Activated CD8-positive, alpha-beta memory T cell treated with anti-CD3 and anti-CD28 coated beads, Interleukin-2, amount 50 U/mL, for 4 hours (primary cell): ENCODE measurements at places on chromosomes 16 and 17.
A peak's percentile ranks its signal among the peaks of the same experiment; 100 is the strongest.

DNA sequence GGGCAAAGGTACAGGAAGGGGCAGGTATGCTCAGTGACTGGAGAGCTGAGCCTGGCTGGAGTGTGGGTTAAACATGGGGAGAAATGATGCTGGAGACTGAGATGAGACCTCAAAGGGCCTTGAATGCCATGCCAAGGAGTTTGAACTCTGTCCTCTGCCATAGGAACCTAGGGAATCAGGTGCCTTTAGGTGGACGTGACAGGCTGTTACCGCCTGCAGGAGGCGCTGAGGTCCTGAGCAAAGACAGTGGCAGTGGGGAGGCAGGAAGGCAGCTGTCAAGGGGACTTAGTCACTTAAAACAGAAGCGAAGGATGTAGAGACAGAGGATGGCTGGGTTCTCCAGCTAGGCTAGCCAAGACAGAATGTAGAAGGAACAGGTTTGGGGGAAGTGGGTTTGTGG, 9.1 kb downstream of the PSMB3 start:
- no peak for DNase-seq

DNA sequence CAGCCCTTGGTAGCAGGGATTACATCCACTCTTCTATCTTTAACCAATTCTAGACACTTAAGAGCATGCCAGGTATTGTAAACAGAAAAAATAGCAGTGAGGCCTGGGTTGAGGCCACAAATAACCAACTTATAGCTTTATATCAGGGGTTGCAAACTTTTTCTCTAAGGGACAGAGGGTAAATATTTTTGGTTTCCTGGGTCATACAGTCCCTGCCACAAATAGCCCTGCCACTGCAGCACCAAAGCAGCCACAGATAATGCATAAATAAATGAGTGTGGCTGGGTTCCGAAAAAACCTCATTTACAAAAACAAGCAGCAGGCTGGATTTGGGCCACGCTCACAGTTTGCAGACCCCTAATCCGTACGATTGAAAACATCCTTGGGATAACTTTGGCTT, 46.7 kb downstream of the STAT3 start:
- DNase-seq, result no peak

DNA sequence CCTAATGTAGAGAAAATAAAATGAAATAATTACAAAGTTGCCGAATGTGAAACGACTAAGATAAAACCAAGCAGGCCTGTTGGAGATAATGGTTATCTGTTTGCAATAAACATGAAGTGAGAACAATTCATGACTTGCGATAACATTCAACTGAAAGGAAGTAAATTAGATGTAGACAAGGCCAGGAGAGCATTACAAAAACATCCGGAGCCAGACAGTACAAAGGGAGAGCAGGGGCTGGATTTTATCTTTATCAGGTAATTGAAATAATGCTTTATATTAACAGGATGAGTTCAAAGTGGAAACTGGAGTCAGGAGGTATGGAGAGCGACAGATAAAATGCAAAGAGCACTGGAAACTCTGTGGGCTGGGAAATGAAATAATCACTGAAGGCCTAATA, 265.6 kb upstream of the GOT2 start:
- DNase-seq, result no peak

DNA sequence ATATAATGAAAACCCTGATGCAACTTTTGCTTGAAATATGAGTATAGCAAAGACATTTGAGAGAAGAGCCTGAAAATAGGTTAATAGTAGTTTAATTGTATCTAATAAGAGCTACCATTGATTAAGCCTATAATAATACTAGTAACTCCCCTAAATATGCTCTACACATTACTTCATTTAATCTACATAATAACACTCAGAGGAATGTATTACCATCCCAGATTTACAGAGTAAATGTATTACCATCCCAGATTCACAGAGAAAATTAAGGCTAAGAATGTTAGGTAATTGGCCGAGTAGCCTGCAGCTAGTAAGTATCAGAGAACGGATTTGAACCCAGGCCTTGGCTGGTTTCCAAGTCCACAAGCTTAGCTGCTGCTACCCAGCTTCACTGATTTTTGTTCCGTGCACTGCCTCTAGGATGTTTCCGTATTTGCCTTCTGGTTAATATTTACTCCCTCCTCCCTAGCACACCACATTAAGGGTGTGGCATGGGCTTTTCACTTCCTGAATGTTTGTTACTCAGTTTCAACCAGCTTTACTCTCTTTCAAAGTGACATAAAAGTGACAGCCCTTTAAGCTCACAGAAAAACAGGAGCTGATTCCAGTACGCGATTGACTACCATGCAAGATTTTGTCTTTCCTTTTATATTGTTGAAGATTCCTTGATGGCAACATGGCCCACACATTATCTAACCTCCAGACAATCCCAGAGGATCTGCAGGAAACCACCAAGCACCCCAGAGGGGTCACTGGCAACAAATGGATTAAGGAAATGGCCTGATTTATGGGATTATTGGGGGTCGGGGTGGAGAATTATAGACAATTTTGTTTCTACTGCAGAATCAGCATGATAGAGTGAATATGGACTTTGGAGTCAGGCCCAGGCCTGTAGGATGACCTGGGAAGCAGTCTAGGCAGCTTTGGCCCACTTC, 26.7 kb upstream of the TOX3 start:
- DNase-seq, result no peak

GRCh38 chr17:68942389-68942788, 12.8 kb downstream of the ABCA8 start:
- DNase-seq, result no peak

GRCh38 chr17:7767004-7767403, 49.5 kb downstream of the DNAH2 start:
- no peak for DNase-seq

- no peak for DNase-seq
Measured at GRCh38 chr17:41959336-41960095, 7.1 kb upstream of the CNP start.

DNA sequence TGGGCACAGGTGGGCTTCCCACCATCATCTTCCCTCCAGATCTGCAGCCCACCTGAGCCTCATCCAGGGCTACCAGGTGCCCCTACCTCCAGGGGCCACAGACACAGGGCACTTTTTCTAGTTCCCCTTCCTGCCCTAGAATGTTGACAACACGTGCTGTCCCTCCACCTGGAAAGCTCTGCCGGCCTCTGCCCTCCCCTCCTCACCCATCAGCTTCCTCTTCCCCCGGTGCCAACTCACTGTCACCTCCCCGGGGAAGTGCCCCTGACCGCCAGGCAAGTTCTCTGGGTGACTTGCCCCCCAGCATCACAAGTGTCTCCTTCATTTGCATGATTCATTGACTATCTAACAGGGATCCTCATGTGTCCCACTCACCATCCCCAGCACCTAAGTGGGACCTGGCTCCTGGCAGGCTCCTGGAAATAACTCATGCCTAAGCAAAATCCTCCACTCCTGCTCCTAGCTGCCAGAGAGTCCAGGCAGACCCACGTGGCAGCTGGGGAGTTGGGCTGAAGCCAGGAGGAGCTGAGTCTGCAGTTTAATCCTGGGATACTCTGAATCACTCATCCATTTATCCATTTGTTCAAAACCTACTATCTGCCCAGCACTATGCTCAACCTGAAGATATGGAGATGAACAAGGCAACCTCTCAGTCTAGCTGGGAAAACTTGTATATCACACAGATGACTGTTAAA, 304.4 kb downstream of the FOXL1 start:
- no peak for DNase-seq

GRCh38 chr16:82264756-82265155, 94.7 kb upstream of the MPHOSPH6 start:
- no peak for DNase-seq

GRCh38 chr16:89864527-89864820, 8.9 kb upstream of the TCF25 start:
- DNase-seq, result no peak

DNA sequence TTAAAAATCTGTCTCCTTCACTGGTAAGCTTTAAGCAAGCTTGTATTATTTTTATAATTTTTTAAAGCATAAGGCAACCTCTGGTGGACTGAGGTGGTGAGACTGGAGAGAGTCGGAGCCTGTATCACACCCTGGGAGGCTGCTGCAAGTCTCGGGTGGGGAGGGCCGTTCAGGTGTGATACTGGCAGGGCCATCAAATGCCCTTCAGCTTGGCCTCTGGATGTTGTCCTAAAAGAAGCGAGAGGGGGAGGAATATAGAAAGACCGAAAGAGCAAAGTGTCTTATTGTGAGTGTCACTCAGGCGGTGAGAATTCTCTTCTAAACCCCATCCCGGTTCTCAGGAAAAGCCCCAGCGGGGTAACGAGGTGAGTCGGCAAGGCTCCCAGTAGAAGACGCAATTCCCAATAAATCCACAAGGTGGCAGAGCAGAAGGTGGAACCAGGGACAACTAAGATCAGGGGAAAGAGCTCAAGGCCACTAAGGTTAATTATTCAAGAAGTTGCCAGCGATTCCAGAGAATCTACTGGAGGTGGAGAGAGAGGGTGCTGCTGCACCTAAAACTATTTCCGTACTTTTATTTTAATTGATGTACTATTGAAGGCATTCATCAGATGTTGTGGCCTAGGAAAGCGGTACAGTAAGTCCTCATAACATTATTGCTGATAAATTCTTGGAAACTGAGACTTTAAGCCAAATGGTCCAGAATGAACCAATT, 14.1 kb downstream of the C17orf67 start:
- peak; percentile 69 for DNase-seq

DNA sequence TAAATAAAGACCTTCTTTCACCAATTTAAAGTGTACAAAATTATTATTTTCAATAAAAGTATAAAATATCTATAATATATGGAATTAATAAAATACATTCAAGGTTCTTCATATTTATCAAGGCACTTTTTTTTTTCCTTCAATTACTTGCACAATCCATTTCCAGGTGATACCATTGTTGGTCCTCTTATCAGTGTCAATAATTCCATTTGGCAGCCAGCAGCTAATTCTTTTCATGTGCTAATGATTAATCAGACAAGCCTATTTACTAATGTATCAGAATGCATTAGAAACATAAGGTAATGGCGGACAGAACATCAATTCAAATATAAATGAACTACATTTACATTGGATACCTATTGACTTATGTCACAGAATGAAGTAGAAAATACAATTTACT, 622.2 kb downstream of the TOX3 start:
- DNase-seq, result no peak

DNA sequence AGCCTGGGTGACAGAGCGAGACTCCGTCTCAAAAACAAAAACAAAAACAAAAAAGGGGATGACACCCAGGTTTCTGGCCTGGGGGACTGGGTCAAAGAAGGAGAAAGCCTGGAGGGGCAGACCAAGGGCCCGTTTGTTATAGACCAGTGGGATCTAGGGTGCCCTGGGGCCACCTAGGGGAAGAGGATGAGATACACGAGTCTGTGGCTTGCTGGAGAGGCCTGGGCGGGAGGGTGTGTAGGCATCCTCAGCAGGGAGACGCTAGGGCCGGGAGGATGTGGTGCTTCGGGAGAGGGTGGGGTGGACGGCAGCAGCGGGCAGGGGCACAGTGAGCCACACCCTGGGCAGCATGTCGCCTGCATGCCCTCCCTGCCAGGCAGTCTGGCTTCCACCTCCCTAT, 17.1 kb upstream of the CRK start:
- no peak for DNase-seq

- DNase-seq, result peak; percentile 40
Measured at GRCh38 chr16:138049-138417, 440 bp downstream of the NPRL3 start.

- no peak for DNase-seq
Measured at GRCh38 chr17:75267153-75267410, 3.9 kb downstream of the MIF4GD start.

GRCh38 chr16:87416826-87417527, 24.8 kb downstream of the MAP1LC3B start:
- DNase-seq, result peak; percentile 36

- no peak for DNase-seq
Measured at GRCh38 chr17:66943484-66943883, 21.0 kb upstream of the CACNG4 start.

- no peak for DNase-seq
Measured at GRCh38 chr17:82383411-82383810, 11.8 kb downstream of the UTS2R start.

DNA sequence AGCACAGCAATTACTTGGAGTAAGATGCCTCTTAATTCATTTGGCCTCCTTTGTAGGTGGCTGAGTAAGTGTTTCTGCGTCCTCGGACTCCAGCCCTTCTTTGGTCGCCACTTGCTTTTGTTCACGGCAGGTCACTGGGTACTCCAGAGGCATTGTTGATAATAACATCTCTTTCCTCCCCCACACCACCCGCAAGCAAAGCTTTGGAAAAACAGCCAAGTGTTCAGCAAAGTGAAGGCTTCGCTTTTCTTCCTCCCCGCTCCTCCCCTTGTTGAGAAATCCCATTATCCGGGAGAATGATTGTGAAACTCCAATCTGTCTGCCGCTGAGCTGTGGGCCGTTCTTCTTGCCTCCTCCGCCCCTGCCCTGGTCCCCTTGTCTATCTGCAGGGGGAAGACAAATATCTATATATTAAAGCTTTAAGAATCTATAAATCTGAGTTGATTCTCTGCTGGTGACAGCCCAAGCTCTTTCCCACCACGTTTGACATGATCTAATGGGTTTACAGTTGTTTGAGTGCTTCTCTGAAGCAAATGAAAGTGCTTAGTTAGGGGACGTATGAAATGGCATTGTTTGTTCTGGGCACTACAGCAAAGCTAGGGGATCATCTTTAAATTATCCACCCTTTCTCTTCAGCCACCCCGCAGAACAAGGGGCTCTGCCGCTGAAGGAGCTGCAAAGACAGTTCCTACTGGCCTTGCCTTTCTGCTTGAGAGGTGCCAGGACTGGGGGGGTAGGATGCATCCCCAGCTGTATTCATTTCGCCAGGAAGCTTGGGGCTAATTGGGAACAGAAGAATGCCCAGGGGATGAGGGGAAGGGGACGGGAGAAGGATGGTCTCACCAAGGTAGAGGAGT, 167.1 kb downstream of the CCDC182 start:
- DNase-seq, result no peak

GRCh38 chr16:30942426-30942806, 6.5 kb upstream of the ORAI3 start:
- no peak for DNase-seq

DNA sequence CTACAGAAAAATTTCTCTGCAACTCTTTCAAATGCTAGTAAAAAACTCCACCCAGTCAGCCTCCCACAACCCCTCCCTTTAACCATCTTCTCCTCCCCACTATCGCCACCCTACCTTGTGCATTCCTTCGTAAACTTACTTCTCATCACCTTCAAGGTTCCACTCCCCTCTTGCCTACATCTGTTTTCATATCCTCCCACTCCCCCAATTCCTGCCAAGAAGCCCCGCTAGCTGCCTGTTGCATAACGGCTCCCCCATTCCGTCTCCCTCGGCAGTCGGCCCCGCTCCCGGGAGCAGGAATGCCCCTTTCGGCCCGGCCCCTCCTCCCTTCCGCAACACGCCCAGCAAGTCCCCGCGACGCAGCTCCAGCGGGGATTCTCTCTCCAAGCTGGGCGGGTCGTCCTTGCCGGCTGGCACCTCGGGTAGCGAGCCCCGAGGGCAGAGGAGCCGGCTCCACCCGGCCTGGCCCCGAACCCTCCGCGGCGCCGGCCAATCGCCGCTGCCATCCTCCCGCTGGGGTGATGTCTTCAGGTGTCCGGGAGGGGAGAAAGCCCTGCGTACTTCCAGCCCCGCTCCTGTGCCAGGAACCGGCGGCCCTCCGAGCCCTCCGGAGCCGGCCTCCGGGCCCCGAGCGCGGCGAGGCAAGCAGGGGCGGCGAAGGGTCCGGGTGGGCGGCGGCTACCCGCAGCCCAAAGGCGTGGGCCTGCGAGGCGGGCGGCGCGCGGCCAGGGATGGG, 1.5 kb downstream of the PHLPP2 start:
- DNase-seq, result peak; percentile 48

GRCh38 chr17:64147110-64148016, 17.4 kb upstream of the ERN1 start:
- no peak for DNase-seq
